ENCODE measurements at places on chromosomes 6 and 20.

GRCh38 chr6:26198722-26199056 lies 111.5 kb downstream of the HFE start:
- no peak for DNase-seq

- no peak for DNase-seq
These were observed 95.3 kb downstream of the NFATC2 start for GRCh38 chr20:51447097-51447764.

DNA sequence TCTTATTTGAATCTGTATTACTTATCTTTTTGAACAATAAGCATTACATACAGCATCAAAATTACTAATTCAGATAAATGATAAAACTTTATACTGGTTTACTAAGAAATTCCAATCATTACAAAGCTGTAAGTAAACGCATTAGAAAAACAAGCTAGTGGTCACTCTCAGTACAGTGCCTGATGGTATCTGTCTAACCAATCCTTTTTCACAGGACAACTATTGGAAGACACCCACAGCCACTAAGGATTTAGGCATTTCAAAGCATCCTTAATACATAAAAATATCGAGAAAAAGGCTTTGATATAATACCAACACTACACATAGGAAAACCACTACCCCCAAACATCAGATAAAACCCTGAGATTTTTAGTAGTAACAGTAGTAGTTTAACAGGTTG lies 2.6 kb downstream of the CD164 start:
- DNase-seq: no peak

DNA sequence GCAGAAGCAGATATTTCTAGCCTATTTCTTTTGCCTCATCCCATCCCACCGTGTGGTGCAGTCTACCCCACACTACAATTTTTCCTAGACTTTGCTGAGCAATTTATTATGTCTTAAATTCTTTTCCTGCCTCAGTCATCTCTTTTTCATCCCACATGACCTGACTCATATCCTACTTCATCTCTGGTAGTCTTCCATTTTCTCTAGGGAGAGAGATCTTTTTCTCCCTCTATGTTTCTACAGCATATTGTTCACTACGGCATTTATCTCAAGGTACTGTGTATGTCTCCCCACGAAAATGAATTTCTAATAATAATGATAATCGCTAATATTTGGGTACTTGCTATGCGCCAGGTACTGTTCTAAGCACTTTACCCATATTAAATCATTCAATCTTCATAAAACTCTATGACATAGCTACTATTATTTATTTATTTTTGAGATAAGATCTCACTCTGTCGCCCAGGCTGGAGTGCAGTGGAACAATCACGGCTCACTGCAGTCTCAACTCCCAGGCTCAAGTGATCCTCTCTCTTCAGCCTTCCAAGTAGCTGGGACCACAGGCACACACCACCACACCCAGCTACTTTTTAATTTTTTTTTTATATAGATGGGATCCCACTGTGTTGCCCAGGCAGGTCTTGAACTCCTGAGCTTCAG lies 15.6 kb downstream of the PDSS2 start:
- DNase-seq: no peak

DNA sequence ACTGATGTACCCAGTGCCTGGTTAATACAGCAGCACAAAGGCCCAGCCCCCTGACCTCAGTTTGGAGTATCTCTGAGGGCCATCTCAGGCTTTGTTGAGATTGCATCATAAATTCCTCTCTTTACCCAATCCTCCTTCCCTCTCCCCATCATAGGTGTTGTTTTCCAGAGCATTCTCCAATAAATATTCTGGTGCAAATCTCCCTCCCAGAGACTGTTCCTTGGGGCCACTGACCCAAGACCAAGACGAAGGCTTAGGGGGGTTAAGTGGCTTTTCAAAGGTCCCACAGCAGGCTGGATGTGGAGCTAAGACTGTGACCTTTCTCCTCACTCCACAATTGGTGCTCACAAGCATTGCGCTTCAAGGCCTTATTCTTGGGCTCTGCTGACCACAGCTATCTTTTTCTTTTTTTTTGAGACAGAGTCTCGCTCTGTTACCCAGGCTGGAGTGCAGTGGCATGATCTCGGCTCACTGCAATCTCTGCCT lies 72.4 kb upstream of the ZMYND8 start:
- no peak for DNase-seq

GRCh38 chr6:156954816-156955215 lies 177.6 kb downstream of the ARID1B start:
- DNase-seq: no peak

GRCh38 chr6:154247119-154247861 lies 109.3 kb downstream of the IPCEF1 start:
- no peak for DNase-seq

DNA sequence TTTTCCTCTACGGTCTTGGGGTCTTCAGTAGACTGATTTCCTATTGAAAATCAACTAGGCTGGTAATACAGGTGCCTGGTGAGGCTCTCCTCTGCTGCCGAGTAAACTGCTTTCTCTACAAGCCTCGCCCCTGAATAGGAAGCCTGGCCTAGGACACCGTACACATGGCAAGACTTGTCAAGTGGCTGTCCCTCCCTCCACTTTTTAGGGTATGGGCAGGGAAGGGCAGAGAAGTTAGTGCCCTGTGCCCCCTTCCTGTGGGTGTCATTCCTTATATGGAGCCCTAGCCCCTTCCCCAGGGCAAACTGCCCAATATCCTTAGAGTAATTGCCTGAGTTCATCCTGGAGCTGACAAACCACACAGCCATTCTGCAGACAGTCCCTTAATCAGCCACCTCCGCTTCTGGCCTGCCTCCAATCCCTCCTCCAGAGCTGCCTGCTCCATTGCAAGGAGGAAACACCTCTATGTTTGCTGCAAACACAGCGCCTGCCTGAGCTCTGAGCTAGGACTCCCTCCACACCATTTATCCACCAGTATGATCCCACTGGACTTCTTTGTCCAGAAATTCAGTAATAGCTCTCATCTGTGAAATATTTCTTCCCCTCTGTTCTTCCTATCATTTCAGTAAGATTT lies 93.1 kb downstream of the CHD6 start:
- no peak for DNase-seq

DNA sequence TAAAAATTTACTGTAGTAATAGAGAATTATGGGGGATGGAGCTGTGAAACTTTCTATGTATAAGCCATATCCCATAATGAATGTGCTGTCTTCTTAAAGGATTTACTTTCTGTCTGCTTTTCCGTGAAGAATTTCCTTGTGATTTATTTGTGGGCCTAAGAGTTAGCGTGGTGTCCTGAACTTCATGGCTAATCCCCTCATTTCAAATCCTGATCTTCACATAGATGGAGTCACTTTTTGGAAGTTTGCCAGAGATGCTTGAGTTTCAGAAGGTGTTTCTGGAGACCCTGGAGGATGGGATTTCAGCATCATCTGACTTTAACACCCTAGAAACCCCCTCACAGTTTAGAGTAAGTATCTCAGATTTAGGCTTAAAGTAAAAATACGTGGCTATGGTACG lies 19.4 kb upstream of the CLDN20 start:
- no peak for DNase-seq

- DNase-seq: no peak
These were observed 441.9 kb upstream of the PTCHD4 start for GRCh38 chr6:48552905-48553304.

GRCh38 chr6:133408543-133408942 lies 167.4 kb downstream of the EYA4 start:
- no peak for DNase-seq

GRCh38 chr6:28922821-28923317 lies 916 bp downstream of the TRIM27 start:
- DNase-seq: no peak

DNA sequence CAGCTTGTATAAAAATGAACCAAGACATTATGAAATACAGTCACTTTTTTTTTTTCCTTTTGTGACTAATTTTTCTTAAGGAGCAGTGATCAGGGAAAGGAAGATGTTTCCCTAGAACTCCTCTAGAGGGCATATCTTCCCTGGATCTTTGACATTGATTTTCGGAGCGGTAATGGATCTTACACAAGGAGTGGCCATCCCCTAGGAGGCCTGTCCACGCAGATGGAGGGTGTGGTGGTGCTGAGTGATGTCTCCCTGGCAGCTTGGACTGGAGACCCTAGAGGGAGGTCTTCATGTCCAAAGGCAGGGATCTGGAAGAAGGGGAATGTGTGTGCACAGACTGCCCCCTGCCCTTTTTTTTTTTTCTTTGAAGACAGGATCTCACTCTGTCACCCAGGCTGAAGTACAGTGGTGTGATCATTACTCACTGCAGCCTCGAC lies 7.0 kb upstream of the KIFC1 start:
- no peak for DNase-seq

- DNase-seq: no peak
These were observed 10.9 kb downstream of the NFKBIL1 start for GRCh38 chr6:31558318-31558625.

DNA sequence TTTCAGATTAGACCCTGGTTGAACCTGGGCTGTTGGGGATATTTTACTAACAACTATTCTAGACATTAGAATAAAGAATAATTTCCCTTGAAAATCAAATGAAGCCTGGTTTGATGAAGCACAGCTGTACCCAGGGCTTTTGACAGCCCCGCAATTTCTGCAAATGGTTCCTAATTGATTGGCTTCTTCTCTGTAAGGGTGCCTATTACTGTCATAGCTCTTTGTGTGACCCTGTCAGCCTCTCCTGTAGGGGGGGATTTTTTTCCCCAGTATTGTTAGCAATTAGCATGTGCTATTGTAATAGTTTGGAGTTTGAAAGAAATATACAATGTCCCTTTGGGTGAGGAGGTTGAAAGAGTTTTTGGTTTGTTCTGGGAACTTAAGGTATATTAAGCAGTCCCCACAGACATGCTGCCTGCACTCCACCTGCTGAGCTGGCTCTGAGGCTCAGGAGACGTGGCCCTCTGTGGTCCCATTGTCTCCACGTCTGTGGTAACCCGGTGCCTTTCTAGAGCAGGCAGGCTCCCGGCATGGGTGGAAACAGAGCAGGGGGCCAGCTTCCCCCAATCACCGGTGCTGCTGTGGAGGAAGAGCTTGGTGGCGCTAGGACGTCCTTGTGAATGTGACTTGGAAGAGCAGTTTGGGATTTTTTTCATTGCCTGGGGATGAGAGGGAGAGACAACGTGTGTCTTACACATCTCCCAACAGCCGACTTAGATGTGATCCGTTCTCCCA lies 47.3 kb upstream of the CLDN20 start:
- DNase-seq: no peak

DNA sequence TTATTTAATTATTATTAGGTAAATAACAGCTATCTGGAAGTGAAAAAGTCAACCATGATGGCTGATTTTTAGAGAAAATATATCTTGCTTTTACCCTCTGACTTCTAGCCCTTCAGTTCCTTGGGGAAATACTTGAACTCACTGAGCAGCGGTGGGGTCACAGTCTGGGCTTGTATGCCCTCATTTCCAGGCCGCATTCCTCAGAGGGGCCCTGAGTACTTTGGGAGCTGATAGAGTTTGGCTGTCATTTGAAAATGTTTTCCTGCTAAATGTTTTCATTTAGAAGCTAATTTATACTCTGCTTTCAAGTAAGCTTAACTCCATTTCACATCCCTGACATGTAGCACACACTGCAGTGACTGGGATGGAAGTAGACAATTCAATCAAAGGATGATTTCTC lies 1028.5 kb downstream of the KIF16B start:
- DNase-seq: no peak

DNA sequence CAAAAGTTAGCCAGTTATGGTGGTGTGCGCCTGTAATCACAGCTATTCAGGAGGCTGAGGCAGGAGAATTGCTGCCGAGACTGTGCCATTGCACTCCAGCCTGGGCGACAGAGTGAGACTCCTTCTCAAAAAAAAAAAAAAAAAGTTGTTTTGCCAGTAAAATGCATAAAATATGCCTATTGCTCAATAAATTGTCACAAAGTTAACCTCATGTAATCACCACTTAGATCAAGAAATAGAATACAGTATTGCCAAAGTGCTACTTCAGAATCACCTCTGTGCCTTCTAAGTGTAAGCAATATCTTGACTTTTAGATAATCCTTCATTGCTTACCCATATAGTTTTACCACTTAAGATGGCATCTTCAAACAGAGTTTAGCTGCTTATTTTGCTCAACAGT lies 80.7 kb downstream of the TRMT11 start:
- DNase-seq: no peak
